ENCODE measurements at places on chromosomes 12 and 14.

GRCh38 chr12:120579179-120579578 is 2.0 kb downstream of the POP5 start:
- DNase-seq: no peak

DNA sequence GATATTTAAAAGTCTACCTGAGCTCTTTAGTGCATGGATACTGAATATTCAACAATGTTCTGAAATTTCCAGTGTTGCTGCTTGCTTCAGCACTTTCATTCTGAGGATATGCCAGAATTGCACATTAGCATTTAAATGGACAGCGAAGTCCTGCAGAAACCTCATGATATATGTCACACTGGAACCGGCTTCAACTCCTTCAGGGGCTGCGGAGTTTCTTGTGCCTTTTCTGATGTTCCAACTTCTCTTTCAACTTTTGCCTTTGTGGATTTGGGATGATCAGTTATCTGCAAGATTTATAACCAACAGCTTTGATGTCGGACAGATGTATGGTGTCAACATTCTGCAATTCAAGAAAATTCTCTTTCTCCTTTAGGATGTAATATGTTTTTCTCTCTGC is 142.5 kb upstream of the LMNTD1 start:
- DNase-seq: no peak

GRCh38 chr14:104351849-104352492 is 213.6 kb downstream of the KIF26A start:
- peak; percentile 1 for DNase-seq

DNA sequence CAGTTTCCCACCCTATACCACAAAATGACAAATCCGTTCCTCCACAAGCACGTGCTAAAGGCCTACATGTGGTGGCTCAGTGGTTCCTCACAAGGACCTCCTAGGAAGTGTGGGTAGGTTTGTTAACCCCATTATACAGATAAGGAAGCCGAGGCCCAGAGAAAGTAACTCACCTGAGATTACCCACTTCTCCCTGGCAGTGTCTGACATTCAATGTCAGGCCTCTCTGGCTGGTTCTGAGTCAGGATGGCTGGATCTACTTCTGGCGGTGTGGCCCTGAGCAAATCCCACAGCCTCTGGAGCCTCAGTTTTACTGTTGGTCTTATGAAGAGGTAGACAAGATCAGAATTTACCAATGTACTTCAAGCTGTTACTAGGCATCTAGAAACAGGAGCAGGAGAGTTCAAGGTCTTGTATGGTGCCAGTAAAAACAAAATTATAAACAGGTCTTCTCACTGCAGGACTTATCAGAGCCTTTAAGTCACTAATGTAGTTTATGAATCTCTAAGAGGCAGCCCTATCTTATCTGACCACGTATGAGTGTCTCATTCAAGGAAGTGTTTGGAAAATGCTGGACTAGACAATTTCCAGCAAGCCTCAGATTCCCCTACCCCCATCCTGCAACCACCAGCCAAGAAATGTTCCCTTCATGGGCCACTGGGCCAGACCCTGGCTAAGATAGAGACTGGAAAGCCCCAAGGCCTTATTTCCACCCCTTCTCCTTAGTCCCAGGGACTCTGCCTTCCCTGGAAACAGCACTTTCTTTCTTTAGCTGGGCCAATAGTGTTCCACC is 4.2 kb downstream of the HSPB8 start:
- DNase-seq: no peak

DNA sequence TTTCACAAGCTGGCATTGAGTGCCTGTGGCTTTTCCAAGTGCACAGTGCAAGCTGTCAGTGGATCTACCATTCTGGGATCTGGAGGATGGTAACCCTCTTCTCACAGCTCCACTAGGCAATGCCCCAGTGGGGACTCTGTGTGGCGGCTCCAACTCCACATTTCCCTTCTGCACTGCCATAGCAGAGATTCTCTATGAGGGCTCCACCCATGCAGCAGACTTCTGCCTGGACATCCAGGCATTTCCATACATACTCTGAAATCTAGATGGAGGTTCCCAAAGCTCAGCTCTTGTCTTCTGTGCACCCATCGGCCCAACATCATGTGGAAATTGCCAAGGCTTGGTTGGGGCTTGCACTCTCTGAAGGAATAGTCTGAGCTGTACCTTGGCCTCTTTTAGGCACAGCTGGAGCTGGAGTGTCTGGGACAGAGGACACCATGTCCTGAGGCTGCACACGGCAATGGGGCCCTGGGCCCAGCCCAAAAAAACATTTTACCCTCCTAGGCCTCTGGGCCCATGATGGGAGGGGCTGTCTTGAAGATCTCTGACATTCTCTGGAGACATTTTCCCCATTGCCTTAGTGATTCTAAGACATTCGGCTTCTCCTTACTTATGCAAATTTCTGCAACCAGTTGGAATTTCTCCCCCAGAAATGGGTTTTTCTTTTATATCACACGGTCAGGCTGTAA is 313.3 kb upstream of the SFSWAP start:
- no peak for DNase-seq

- DNase-seq: no peak
Observed at GRCh38 chr12:50620109-50620977, 115.6 kb downstream of the DIP2B start.

DNA sequence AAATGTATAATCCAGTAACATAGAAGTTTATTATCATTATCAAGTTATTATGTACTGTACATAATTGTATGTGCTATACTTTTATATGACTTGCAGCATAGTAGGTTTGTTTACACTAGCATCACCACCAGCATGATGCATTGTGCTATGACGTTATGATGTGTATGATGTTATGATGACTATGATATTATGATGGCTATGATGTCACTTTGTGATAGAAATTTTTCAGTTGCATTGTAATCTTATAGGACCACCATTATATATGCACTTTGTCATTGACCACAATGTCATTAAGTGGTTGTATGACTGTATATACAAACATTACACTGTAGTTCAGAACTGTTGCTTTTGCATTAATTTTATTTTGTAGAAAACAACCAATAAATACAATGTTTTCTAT is 173.4 kb downstream of the PPFIA2 start:
- DNase-seq: no peak

DNA sequence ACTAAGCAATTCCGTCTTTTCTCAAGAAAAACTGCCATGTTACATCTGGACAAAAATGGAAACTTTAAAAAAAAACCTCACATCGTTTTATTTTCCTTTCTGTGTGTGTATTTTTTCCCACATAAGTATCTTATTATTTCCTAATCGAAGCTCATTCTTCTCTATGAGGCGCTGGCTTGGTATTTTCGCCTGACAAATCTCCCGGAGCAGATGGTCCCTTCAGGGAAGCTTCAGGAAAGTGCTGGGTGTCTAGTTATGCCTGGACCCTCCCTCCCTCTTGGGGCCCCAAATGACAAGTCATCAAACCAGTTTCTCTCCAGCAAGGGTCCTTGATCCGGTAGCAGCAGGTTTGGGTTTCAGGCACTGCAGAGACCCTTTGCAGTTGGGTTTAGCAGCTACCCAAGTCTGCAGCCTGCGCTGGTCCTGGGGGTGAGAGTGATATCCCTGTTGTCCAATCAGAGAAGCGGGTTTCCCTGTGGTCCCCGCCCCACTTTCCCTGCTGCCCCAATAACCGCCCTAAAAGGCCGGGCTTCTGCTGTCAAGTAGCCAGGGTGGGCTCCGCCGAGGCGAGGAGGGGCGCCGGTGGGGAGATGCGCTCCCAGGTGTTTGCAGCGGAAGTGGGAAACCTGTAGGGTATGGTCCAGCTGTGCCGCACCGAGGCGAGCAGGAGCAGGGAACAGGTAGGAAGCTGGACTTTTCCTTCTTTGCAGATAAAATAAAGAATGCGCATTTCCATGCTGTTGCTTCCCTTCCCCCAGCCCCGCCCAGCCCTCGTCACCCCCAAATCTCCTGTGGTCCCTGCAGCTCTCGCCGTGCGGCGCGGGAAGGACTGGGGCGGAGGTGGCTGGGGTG is at the start of gene CNTN1:
Gene CNTN1, plus strand, starts transcription at position 527 of the 852 bp plus-strand sequence.
- DNase-seq: peak; percentile 24

DNA sequence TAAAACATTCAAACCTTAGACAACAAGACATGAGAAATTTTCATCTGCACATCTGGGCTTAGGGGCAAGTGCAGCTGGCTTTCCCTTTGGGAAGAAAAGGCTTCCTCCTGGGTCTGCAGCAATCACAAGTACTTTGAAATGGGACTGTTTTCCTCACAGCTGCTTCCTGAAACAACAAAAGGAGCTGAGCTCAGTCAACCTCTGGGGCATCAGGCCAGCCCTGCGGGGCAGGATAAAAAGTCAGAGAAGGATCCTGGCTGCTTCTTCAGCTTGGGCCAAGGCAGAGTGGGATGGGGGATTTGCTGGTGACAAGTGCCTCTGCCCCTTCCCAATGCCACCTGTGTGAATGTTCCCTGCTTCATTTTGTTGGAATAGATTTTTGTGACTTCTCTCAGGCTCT is 16.2 kb upstream of the SDR39U1 start:
- DNase-seq: no peak

- DNase-seq: no peak
Observed at GRCh38 chr12:16272222-16272621, 5.3 kb downstream of the SLC15A5 start.

DNA sequence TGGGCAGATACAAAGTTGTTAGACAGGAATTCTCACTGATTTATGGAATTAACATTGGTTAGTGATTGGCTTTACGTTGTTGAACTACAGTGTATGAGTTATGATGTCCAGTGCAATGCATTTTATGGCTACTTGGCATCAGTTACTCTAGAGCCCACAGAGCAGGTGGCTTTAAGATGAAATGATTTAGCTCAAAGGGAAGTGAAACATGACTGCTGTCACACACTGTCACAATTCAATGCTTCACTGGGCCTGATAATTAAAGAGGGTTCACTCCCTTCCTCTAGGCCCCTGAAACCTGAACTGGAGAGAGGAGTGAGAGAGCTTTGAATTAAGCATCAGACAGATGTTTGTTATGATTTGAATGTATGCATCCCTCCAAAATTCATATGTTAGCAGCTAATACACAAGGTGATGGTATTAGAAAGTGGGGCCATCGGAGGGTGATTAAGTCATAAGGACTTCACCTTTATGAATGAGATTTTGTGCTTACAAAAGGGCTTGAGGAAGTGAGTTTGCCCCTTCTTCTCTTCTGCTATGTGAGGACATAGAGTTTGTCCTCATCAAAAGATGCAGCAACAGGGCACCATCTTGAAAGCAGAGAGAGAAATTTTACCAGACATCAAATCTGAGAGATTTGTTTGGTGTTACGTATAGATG is 175.8 kb upstream of the GRIN2B start:
- DNase-seq: no peak

GRCh38 chr12:33817713-33818112 is 204.6 kb upstream of the ALG10 start:
- DNase-seq: no peak

DNA sequence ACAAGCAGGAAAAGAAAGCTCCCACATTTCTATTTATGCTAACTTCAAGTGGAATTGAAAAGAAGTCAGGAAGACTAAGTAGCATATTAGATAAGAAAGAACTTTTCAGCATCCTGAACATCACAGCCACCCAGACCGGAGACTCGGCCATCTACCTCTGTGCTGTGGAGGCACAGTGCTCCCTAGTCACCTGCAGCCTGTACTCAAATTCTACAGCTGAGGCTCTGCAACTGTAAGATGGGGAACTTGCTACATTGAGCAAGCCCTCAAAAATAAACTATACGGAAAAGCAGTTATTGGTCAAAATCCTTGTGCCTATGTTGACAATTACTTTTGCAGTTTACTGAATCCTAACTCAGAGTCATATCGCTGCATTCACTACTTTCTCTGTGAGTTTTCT is 361.9 kb downstream of the DAD1 start:
- no peak for DNase-seq

DNA sequence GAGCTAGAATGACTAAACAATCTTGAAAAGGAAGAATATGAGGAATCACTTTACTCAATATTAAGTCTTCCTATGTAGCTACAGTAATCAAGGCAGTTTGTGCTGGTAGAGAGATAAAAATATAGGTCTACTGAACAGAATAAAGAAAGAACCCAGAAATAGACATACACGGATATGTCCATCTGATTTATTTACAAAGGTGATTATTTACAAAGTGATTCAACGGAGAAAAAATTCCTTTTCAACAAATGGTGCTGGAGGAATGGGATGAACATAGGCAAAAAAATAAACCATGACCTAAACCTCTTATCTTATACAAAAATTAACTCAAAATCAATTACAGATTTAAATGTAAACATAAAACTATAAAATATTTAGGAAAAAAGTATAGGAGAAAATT is 36.6 kb downstream of the TAOK3 start:
- no peak for DNase-seq

DNA sequence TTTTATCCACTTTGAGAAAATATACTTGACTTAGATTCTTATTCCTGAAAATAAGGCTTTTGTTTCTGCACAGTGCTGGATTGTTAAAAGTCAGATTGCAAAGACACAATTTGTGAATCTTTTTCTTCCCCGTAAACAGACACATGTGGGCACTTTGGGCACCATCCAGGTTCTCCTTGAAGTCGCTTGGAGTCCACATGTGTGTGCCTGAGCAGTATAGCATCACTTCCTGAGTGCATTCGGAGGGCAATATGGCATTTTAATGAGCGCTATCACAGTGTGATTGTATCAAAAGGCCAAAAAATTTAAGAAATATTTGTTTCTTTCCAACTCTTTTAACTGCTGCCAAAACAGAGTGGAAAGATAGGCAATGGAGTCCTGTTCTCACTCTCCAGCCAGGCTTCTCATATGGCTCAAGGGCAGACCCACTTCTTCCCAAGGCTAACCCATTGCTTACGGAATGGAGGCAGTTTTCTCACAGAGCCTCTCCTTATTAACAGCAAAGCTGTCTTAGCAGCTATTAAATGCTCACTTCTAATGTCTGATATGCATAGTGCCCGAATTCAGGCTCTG is 397.1 kb downstream of the EGLN3 start:
- no peak for DNase-seq

DNA sequence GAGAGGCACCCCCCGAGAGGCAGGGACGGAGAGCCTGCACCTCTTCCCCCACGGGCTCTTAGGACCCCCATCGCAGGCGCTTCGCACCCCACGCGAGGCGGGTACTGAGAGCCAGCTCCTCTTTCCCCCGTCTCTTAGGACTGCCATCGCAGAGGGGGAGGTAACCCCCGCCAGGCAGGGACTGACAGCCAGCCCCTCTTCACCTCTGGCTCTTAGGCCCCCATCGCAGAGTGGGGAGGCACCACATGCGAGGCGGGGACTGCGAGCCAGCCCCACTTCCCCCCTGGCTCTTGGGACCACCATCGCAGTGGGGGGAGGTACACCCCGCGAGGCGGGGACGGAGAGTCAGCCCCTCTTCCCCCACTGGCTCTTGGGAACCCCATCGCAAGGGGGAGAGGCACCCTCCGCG is 46.1 kb downstream of the DDX11 start:
- no peak for DNase-seq

GRCh38 chr12:116517431-116518045 is 41.6 kb upstream of the MAP1LC3B2 start:
- no peak for DNase-seq

DNA sequence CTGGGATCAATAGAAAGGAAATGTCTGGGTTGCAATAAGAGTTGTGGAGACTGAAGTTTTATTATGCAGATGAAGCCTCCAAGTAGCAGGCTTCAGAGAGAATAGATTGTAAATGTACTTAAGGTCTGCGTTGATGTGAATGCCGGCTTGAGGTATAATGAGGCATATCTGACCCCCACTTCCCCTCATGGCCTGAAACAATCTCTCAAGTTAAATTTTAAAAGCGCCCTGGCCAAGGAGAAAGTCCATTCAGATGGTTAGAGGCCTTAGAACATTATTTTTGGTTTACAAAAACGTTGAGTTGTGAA is 28.3 kb upstream of the HIGD1C start:
- no peak for DNase-seq

- DNase-seq: no peak
Observed at GRCh38 chr14:65392296-65392695, 20.2 kb upstream of the FUT8 start.

- no peak for DNase-seq
Observed at GRCh38 chr12:42780671-42781070, 191.1 kb upstream of the PRICKLE1 start.

Measured in transverse colon (tissue), 4 donors.